Left cardiac atrium (tissue), 4 donors: ENCODE measurements at places on chromosomes 16 and 17. TPM values are rescaled to one million over a fixed set of nuclear protein-coding genes. Genes with fewer than 3 reads are reported as not detected.
A peak's percentile ranks its signal among the peaks of the same experiment; 100 is the strongest.

Gene CACNA1G
- total RNA-seq: 6.9 TPM

Gene ACSM3
- total RNA-seq: 8.9 TPM

Gene UTP18
- total RNA-seq: 18.6 TPM

Gene FOXN1
- total RNA-seq: not detected

Gene KCNJ12
- total RNA-seq: 16.5 TPM

DNA sequence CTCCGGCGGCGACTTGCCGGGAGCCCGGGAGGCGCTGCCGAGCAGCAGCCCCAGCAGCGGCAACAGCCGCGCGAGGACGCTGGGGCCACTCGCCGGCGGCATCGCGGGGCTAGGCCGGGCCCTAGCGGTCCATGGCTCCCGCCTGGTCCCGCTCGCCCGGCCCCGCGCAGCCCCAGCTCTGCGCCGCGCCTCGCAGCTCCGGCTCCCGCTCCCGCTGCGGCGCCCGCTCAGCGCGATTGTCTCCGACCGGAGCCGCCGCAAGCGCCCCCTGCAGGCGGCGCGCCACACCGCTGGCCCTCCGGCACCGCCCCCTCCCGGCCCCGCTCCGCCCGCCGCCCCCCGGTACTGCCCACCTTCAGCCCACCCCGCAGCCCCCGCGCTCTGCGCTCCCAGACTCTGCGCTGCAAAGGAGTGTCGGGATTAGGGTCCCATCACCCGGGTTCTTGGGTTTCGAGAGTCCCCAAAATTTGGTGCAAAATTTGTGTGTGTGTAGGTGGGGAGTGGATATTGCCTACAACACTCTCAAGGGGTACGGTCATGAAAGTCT lies at the start of gene FAM171A2:
FAM171A2 (minus strand) TSS at position 241 of the 547 bp plus-strand sequence; CDS start at position 102, 139 bp downstream.
- peak; percentile 59 for DNase-seq

GRCh38 chr16:66924527-66925321 lies 611 bp downstream of the RRAD start:
- no peak for DNase-seq

GRCh38 chr16:57372372-57373116 lies at the start of gene CX3CL1:
TSS of gene CX3CL1 (plus strand) at chr16:57372490. CDS start at chr16:57372569, 79 bp downstream.
- DNase-seq: peak; percentile 77

GRCh38 chr17:49996495-49997300 lies 1.7 kb upstream of the DLX3 start:
- peak; percentile 67 for DNase-seq

- no peak for DNase-seq
Measured at GRCh38 chr16:3118846-3119245, 6.5 kb downstream of the ZNF205 start.

DNA sequence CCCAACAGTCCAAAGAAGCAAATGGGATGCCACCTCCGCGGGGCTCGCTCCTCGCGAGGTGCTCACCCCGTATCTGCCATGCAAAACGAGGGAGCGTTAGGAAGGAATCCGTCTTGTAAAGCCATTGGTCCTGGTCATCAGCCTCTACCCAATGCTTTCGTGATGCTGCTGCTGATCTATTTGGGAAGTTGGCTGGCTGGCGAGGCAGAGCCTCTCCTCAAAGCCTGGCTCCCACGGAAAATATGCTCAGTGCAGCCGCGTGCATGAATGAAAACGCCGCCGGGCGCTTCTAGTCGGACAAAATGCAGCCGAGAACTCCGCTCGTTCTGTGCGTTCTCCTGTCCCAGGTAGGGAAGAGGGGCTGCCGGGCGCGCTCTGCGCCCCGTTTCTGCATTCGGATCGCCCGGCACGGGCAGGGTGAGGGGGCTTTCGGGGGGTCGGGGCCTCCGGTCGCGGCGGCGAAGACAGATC lies at the start of gene CDH13:
CDH13 (plus strand) TSS at position 179 of the 471 bp plus-strand sequence.
- peak; percentile 62 for DNase-seq
